ENCODE measurements at places on chromosomes 2 and 18.

DNA sequence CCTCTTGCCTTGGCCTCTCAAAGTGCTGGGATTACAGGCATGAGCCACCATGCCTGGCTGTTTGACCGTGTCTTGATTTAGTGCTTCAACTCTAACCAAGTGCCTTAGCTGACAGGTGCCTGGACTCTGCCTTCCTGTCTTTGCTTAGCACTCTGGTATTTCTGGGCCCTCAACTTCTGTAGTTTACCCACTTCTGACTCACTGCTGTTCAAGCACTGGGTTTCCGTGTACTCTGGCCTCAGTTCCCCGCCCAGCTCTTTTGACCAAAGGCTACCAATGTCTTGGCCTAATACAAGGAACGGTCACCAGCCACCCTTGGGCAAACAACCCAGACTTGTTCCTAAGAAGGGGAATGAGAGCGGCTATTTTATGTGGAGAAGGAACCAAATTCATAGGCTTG is 35.7 kb upstream of the CABLES1 start:
- no peak for DNase-seq

GRCh38 chr2:67561457-67561965 is 164.4 kb downstream of the ETAA1 start:
- DNase-seq = no peak

DNA sequence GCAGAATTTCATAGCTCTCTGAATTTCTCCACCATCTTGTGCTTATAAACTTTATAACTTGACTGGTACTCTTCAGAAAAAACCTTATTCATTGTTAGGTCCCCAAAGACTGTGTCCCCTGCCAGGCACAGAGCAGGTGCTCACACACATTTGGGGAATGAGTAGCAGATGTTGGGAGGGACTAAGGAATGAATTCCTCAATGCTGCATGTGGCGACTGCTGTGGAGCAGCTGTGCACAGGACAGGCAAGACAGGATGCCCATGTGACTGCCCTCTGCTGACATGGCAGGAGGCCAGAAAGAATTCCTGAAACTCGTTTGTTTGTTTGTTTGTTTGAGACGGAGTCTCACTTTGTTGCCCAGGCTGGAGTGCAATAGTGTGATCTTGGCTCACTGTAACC is 122.3 kb upstream of the ITGA6 start:
- no peak for DNase-seq

DNA sequence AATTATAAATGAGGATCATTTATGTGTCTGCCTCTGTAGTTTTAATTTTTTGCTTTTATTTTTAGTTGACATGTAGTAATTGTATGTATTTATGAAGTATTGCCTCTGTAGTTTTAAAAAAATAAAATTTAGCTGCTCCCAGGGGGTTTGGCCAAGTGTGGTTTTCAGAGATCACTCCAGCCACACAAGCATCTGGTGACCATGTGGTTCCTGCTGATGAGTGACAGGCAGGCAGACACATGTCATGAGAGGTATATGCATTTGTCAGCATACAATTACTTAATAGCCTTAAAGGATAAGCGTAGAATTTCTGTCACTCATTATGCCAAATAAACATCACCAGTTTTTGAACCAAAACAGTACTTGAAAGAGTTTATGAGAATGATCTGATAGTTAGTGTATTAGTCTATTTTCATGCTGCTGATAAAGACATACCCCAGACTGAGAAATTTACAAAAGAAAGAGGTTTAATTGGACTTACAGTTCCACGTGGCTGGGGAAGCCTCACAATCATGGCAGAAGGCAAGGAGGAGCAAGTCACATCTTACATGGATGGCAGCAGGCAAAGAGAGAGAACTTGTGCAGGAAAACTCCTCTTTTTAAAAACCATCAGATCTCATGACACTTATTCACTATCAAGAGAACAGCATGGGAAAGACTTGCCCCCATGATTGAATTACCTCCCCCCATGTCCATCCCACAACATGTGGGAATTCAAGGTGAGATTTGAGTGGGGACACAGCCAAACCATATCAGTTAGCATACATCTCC is 29.6 kb downstream of the MREG start:
- no peak for DNase-seq

GRCh38 chr2:100884145-100884621 is 64.2 kb downstream of the NPAS2 start:
- DNase-seq = no peak

- DNase-seq = no peak
Measured at GRCh38 chr2:202152104-202152715, 79.2 kb downstream of the KIAA2012 start.

GRCh38 chr18:66655407-66655806 is 51.5 kb upstream of the CDH19 start:
- DNase-seq = no peak

DNA sequence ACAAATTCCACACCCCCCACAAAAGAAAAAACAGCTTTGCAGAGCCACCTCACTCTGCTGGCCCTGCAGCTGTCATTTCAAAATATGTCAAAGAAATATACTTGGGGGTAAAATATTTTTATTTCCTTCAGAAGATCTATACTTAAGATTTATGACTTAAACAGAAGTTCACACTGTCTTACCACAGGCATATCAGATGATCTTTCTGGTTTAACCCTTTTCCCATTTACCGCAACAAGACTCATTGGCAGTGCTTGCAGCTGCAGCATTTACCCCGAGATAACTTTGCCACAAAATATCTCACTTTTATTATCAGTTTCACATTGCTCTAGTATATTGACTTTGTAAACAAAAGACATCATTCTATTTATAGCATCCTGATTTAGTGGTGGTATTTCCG is 21.6 kb upstream of the SLC35G4 start:
- DNase-seq = no peak

DNA sequence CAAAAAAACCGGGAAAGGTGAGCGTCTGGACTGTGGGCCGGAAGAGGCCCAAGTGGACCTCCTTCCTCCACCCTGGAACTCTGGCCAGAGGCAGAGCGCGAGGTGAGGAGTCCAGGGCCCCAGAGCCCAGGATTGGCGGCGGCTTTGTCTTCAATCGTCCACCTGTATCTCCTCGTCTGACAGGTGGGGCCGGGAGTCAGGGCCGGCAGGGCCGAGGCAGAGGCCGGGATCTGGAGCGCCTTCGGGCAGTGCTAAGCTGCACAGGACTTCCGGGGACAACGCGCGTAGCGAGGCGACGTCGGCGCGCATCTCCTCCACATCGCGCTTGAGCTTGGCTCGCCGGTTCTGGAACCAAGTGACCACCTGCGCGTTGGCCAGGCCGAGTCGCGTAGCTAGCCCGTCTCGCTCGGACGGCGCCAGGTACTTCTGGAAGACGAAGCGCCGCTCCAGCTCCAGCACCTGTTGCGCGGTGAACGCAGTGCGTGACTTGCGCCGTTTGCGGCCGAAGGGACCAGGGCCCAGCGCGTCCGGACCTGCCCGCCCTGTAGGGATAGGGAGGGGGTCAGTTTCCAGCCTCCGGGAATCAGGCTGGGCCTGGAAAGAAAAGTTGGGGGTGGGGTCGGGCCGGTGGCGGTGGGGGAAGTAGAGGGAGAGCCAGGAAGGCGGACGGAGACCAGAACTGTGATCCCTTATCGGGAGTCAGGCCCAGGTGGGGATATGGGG is 1.5 kb downstream of the LBX2 start:
- DNase-seq = no peak

Measured in activated gamma-delta T cell (primary cell).